Aorta (tissue), 5 donors: ENCODE measurements at places on chromosomes 11 and 22. TPM values are rescaled to one million over a fixed set of nuclear protein-coding genes. Genes with fewer than 3 reads are reported as not detected.

The NXPE4 gene
- total RNA-seq = 0.33 TPM

The KCTD17 gene
- total RNA-seq = 21.0 TPM

The WNT11 gene
- 7.4 TPM for total RNA-seq

The CDC42BPG gene
- total RNA-seq = 0.29 TPM

The PGA3 gene
- total RNA-seq = 1.8 TPM

The ADAMTS15 gene
- 16.0 TPM for total RNA-seq

The IGF2 gene
- 620 TPM for total RNA-seq

The SPI1 gene
- 56.0 TPM for total RNA-seq

The DENND6B gene
- total RNA-seq = 7.0 TPM

GRCh38 chr22:23405366-23405851 is 174.7 kb downstream of the IGLL1 start:
- no peaks in the 10 kb centered on the region for H3K27me3 ChIP-seq
- no peak overlapping the region for H3K27ac ChIP-seq
- H3K4me1 ChIP-seq = no peaks in the 10 kb centered on the region
- DNase-seq = peak; percentile 37
- H3K4me3 ChIP-seq = no peak overlapping the region
- H3K36me3 ChIP-seq = no peaks in the 10 kb centered on the region

- H3K4me1 ChIP-seq = no peaks in the 10 kb centered on the region
- DNase-seq = peak; percentile 56
- H3K36me3 ChIP-seq = no peaks in the 10 kb centered on the region
- no peak overlapping the region for H3K4me3 ChIP-seq
- H3K27me3 ChIP-seq = peaks cover 1% of the 10 kb centered on the region
- no peak overlapping the region for H3K27ac ChIP-seq
Observed at GRCh38 chr11:134640536-134640935, 228.5 kb upstream of the B3GAT1 start.

DNA sequence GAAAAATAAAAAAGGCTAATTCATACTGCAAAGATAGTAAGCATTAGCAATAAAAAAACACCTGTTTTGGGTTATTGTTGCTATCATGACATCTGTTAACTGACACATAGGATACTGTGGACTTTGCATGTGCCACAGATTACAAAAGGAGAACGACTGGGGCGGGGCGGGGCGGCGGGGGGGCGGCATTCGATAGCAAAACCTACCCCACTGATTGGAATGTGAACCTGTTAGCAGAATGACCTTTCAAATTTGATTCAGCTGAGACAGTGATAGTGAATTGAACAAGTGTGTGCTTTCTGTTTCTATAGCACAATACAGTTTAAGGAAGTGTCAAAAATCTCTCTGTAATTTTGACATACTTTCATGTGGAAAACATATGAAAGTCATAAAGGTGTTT is 14.9 kb downstream of the MMP20 start:
- DNase-seq = no peak
- H3K27me3 ChIP-seq = no peaks in the 10 kb centered on the region
- no peak overlapping the region for H3K4me3 ChIP-seq
- H3K27ac ChIP-seq = no peak overlapping the region
- no peaks in the 10 kb centered on the region for H3K4me1 ChIP-seq
- no peaks in the 10 kb centered on the region for H3K36me3 ChIP-seq

DNA sequence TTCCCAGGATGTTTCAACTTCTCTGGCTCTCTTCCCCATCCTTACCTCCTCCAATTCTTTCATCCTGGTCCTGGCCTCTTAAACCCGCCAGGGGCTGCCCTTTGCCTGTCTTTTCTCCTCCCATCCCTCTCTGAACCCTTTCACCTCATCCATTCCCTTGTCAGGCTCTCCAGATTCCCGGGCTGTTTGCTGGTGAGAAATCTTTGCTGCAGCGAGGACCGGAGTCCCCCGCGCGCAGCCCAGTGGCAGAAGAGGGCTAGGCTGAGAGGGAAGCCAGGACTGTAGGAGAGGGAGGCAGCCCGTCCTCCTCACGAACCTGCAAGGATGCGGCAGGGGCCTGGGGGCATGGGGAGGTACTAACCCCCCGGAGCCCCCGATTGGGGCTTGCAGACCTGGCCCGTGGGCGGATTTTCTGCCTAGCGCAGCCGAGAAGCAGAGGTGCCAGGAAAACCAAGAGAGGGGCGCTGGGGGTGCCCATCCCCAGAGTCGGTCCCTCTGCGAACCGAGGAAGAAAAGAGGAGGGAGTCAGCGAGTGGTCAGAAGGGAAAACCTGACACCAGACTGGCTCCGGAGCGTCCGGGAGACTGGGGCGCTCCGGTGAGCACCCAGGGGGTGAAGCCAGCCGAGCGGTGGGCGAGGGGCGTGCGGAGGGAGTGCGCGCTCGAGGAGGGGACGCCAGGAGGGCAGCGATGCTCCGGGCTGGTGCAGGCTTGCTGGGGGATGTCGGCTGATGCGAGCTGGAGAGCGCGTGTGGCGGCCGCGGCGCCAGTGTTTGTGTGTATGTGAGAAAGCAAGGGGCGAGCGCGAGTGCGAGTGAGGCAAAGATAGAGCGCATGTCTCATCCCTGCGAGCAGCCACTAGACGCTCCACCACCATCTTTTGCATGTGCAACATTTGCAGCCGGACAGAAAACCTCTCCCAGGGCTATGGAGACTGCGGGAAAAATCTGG is at the start of gene GRIA4:
Gene GRIA4 (plus strand): TSS at position 242 of the 950 bp plus-strand sequence. CDS start 925 bp downstream, outside the sequence.
- no peak within 1 kb of the TSS for H3K27ac ChIP-seq
- H3K27me3 ChIP-seq = no peaks in the 10 kb centered on the region
- peak; percentile 58 for DNase-seq
- H3K4me1 ChIP-seq = no peaks in the 10 kb centered on the region
- no peaks in the 10 kb centered on the region for H3K36me3 ChIP-seq

DNA sequence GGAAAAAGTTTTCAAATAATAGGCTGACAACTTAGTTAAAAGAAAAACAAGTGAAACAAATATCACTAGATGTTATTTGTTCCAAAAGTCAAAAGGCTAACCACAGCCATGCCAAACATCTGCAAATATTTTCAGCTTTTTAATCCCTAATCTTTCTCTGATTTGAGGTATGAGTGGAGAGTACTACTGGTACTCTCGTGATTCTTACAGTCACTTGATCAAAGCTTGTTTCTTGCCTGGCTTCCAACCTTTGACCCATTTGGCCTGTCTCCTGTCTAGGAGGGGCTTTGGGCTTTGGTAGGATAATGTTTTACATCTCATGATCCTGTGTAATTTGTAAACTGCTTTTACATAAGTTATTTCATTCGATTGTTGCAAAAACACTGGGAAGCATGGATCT is 301.8 kb upstream of the SORL1-AS1 start:
- H3K36me3 ChIP-seq = no peaks in the 10 kb centered on the region
- no peak for DNase-seq
- H3K27ac ChIP-seq = no peak overlapping the region
- no peaks in the 10 kb centered on the region for H3K27me3 ChIP-seq

DNA sequence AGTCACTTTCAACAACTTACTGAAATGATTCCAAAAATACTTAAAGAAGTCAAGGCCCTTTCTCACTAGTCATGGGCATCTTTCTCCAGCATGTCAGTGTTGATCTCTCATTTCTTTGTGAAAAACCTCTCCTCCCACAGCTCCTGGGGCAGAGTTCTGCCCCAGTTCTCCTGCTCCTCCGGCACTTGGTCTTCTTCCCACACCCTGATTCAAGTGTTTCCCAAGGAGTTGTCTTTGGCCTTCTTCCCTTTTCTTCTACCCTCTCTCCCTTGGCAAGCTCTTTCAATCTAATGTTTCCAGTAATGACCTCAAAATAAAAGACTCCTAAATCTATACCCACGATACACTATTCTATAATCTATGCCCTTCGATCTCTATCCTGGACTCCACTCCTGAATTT is 42.1 kb upstream of the CCDC34 start:
- H3K27me3 ChIP-seq = no peaks in the 10 kb centered on the region
- peaks cover 11% of the 10 kb centered on the region for H3K4me1 ChIP-seq
- no peak overlapping the region for H3K4me3 ChIP-seq
- no peaks in the 10 kb centered on the region for H3K36me3 ChIP-seq
- DNase-seq = no peak
- H3K27ac ChIP-seq = peak overlapping the region; percentile 43

GRCh38 chr11:117794135-117794534 is 2.9 kb downstream of the DSCAML1 start:
- H3K36me3 ChIP-seq = no peaks in the 10 kb centered on the region
- H3K27me3 ChIP-seq = no peaks in the 10 kb centered on the region
- no peak for DNase-seq
- no peaks in the 10 kb centered on the region for H3K4me1 ChIP-seq

DNA sequence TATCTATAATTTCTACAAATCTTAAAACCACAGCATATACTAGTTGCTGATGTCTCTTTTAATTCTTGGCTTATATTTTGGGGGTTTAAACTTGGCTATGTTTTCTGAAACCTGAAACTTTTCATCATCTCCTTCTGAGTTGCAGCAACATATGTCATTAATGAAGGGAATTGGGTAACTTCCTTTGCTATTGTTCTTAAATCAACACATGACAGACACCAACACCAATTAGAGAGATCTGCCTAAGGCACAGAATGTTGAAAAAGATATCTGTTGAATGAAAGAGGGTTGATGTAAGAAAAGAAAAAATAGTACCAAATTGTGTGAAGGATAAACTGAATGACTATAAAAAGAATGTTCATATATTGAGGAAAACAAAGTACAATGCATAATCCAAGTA is 10.3 kb upstream of the GAS2 start:
- no peaks in the 10 kb centered on the region for H3K4me1 ChIP-seq
- H3K27me3 ChIP-seq = no peaks in the 10 kb centered on the region
- no peak for DNase-seq
- H3K27ac ChIP-seq = no peak overlapping the region
- no peaks in the 10 kb centered on the region for H3K36me3 ChIP-seq
- no peak overlapping the region for H3K4me3 ChIP-seq

- no peak for DNase-seq
- no peaks in the 10 kb centered on the region for H3K27me3 ChIP-seq
- H3K4me3 ChIP-seq = no peak overlapping the region
- no peaks in the 10 kb centered on the region for H3K36me3 ChIP-seq
Observed at GRCh38 chr11:123509737-123510578, 79.9 kb downstream of the GRAMD1B start.

DNA sequence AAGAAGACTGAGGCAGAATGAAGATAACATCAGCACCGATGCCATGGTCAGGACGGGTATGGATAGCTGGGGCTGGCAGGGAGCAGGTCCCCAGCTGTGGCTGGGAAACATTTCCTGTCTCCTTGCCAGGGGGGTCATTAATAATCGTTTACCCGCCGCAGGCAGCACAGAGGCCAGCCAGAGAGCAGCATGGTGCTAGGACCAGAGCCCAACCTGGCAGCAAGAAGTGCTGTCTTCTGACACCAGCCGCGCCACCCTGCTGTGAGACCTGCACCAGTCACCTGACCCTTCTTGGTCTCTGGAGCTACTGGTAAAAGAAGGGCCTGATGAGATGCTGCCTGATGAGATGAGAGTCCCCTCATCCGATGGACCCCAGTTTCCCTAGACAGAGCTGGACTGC is 36.3 kb downstream of the PDE2A start:
- H3K27ac ChIP-seq = no peak overlapping the region
- no peaks in the 10 kb centered on the region for H3K36me3 ChIP-seq
- no peak overlapping the region for H3K4me3 ChIP-seq
- no peaks in the 10 kb centered on the region for H3K4me1 ChIP-seq
- no peak for DNase-seq

GRCh38 chr11:26186389-26186788 is 145.5 kb upstream of the ANO3 start:
- H3K27ac ChIP-seq = no peak overlapping the region
- no peaks in the 10 kb centered on the region for H3K27me3 ChIP-seq
- no peak overlapping the region for H3K4me3 ChIP-seq
- H3K4me1 ChIP-seq = no peaks in the 10 kb centered on the region

GRCh38 chr11:94793002-94793401 is 24.8 kb downstream of the AMOTL1 start:
- no peaks in the 10 kb centered on the region for H3K36me3 ChIP-seq
- H3K4me1 ChIP-seq = peaks cover 5% of the 10 kb centered on the region
- no peak overlapping the region for H3K27ac ChIP-seq
- no peak overlapping the region for H3K4me3 ChIP-seq
- no peaks in the 10 kb centered on the region for H3K27me3 ChIP-seq
- DNase-seq = no peak

DNA sequence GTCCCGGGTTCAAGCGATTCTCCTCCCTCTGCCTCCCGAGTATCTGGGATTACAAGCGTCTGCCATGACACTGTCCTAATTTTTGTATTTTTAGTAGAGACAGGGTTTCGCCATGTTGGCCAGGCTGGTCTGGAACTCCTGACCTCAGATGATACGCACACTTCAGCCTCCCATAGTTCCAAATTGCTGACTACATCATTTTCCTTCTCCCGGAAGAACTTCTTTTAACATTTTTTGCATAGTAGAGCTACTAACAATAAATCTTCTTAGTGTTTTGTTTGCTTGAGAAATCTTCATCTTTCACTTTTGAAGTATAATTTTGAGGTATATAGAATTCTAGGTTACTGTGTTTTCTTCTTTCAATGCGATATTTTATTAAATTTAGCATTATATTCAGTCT is 1415.1 kb upstream of the RAG2 start:
- no peaks in the 10 kb centered on the region for H3K27me3 ChIP-seq
- no peak overlapping the region for H3K4me3 ChIP-seq
- DNase-seq = no peak
- H3K27ac ChIP-seq = no peak overlapping the region

GRCh38 chr11:46160100-46160499 is 38.8 kb upstream of the PHF21A start:
- H3K4me3 ChIP-seq = no peak overlapping the region
- no peak overlapping the region for H3K27ac ChIP-seq
- H3K36me3 ChIP-seq = no peaks in the 10 kb centered on the region
- no peaks in the 10 kb centered on the region for H3K4me1 ChIP-seq

DNA sequence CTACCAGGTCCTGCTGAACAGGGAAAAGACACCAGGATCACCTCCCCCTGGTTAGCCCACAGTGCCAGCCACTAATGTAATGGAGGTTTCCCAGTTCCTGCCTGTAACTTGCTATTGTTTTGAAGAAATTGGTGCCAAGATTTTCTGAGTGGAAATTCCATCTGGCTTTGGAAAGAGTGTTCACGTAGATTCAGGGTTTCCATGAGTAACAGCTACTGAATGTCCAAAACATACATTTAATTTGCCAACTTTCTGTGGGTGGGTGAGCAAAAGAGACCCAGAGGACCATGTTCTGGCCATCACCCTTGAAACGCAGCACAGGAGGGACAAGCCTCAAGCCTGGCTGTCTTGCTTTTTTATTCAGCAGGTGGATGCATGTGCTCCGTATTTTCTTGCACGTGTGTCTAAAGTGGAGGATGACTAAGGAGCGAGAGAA is 8.8 kb upstream of the DKK3 start:
- no peak for DNase-seq
- no peak overlapping the region for H3K4me3 ChIP-seq
- H3K27me3 ChIP-seq = no peaks in the 10 kb centered on the region
- H3K36me3 ChIP-seq = no peaks in the 10 kb centered on the region

GRCh38 chr22:23777776-23778576 is 5.3 kb downstream of the MMP11 start:
- no peak for DNase-seq
- no peaks in the 10 kb centered on the region for H3K27me3 ChIP-seq
- no peaks in the 10 kb centered on the region for H3K36me3 ChIP-seq
